ENCODE measurements at places on chromosomes 3 and 15.

DNA sequence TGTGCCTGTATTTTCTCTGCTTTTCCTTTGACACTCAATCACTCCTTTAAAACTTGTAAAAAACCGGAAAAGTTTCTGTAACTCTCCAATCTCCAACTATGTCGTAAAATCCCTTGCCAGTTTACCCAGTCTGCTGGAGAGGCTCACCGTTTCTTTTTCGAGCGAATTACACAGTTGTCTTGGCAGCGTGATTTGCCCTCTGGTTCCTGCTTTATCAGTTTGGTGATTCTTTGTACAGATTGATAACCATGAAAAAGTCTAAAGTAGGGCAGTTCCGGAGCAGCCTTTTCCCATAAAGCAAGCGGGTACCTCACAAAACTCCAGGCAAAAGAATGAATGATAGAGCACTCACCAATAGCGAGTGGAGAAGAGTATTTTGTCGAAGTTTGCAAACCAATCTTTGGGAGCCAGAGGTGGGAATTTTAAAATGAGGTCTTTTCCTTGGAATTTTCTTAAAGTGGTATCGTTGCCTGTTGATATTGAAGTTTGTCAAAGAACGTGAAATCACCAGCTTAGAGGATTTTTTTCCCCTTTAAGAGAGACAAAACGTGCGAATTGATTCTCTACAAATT, at the start of gene TTC23:
Gene TTC23 (minus strand): TSS at position 312 of the 572 bp plus-strand sequence. CDS start 20,869 bp downstream, outside the sequence.
- DNase-seq = no peak

- no peak for DNase-seq
Observed at GRCh38 chr3:177567833-177568232, 370.6 kb upstream of the TBL1XR1 start.

DNA sequence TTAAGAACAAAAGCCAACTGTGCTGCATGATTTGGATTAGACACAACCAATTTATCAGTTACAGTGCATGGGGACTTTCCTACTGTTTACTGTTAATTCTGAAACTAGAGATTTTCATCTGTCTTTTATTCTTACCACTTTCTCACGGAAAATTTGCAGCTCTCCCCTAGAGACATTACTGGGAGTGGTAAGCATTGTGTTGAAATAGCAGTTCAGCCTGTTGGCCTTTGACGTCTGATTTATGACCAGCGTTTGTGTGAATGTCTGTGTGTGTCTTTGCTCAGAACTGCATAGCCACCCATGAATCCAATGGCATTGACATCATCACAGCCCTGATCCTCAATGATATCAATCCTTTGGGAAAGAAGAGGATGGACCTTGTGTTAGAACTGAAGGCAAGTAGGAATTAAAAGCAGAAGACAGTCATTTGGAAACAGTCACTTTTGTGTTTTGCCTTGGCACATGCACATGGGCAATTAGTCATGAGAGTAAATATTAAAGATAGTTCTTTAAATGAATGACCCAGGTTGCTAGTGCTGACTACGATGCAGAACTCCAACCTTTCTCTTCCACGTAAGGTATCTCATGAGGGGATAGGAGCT, 202.2 kb upstream of the BHLHE40 start:
- DNase-seq = no peak

- peak; percentile 81 for DNase-seq
Observed at GRCh38 chr15:31235311-31236183, 91.1 kb upstream of the KLF13 start.

DNA sequence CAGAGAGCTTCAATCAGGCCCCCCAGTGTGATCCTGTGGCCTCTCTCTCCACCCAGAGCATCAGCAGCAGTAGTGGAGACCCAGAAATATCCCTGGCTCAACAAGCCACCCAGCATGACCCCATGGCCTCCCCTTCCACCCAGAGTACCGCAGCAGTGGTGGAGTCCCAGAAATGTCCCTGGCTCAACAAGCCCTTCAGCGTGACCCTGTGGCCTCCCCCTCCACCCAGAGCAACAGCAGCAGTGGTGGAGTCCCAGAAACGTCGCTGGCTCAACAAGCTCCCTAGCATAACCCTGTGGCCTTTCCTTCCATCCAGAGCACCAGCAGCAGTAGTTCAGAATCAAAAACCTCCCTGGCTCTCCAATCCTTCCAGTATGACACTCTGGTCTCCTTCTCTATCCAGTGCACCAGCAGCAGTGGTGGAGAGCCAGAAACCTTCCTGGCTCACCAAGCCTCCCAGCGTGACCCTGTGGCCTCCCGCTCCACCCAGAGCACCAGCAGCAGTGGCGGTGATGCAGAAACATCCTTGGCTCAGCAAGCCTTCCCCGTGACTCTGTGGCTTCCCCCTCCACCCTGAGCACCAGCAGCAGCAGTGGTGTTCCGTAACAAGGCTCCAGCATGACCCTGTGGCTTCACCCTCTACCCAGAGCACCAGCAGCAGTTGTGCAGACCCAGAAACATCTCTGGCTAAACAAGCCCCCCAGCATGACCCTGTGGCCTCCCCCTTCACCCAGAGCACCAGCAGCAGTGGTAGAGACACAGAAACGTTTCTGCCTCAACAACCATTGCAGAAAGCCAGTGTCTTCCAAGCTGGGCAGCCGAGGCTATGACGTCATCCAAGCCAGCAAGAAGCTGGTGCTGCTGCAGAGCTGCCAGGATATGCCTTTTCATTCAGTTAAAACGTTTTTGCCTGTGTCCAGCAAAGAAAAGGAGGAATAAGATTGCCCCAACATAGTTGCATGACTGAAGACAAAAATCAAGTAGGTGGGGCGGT, 61.3 kb upstream of the TAMM41 start:
- no peak for DNase-seq

- no peak for DNase-seq
Observed at GRCh38 chr3:100340527-100340926, 6.0 kb downstream of the NIT2 start.

DNA sequence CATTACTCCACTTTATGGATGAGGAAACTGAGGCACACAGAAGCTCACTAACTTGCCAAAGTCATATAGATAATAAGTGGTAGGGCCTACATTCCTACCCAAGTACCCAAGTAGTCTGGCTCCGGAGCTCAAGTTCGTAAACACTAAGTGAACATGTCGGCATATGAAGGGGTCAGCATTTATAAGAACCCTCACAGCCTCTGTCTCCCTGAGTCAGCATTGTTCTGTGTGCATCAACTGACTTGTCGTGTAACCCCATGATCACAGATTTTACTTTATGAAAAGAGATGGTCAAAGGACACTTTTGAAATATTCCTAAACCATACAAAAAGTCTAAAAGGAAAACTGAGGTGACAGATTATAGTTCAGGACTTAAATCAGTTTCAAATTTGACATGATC, 260.1 kb upstream of the CCDC54 start:
- no peak for DNase-seq

DNA sequence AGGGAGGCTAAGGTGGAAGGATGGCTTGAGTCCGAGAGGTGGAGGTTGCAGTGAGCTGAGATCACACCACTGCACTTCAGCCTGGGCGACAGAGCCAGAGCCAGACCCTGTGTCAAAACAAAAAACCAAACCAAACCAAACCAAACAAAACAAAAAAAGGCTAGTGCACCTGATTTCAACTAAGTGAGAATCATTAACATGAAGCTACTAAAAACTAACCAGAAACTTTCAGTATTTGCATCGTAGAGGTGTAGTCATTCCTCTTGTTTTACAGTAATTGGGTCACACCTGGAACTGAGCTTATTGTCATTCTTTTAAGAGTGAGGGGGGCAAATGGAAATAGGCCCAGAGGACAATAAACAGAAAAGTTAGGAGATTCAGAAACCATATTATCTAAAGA, 58.5 kb downstream of the ST6GAL1 start:
- DNase-seq = no peak

DNA sequence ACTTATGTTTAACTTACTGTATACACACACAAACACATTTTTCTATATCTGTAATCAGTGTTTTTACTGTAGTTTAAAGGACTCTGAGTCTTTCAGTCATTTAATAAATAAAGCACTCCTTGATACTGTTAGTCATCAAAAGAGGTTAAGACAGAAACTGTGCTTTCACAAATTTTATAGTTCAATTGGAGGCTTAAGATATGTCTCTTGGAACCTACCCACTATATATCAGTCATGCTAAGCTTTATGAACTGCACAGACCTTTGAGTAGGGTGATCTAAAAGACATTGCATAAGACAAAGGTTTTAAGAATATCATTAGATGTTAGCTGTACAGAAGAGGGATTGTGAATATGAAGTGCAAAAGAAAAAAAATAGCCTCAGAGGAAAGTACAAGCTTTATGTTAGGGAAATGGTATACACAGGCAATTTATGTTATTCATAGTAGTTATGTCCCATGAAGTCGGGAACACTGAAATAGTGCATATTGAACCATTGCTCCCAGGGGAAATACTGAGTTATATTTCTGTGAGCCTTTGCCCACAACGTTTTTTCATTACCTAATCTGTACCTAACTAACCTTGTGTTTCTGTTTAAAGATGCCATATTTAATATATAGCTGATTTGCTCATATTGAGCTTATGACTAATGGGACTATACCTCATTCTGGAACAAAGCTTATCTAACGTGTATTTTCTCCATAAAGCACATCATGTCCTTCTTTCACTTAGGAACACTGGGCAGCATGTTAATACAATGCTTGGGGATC, 19.7 kb downstream of the CHMP2B start:
- no peak for DNase-seq

DNA sequence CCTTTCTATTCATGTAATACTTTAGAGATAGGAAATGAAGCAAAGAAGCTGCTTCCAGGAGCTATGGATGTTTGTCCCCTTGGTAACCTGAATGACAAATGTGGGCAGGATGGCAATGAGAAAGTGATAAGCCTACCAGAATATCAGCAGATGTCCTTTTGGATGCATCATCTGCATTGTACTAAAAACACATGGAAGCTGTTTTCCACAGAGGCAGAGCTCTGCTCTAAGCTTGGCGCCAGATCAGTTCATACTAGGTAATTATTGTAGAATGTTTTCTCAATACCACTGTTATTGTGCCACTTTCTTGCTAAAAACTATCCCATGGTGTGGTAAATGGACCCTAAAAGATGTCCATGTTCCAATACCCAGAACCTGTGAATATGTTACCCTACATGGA, 100.2 kb downstream of the DTWD1 start:
- DNase-seq = no peak

DNA sequence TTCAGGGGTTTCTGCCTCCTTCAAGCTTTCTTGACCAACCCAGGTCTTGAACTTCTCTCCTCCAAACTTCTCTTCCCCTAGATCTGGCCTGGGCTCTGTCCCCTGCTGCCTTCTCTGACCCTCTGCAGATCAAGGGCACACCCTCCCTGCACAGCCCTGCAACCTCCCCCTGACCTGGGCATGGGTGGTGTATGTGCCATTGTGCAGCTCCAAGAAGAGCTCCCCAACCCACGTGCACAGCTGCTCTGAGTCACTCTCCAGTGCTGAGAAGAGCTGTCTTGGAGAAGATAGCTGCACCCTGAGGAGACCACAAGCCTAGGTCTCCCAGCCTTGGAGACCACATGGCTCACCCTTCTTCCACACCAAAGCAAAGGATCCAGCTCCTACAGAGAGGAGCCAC, 8.0 kb downstream of the MAN2C1 start:
- DNase-seq = no peak

GRCh38 chr3:35659768-35660167, 20.4 kb downstream of the ARPP21 start:
- DNase-seq = peak; percentile 18

DNA sequence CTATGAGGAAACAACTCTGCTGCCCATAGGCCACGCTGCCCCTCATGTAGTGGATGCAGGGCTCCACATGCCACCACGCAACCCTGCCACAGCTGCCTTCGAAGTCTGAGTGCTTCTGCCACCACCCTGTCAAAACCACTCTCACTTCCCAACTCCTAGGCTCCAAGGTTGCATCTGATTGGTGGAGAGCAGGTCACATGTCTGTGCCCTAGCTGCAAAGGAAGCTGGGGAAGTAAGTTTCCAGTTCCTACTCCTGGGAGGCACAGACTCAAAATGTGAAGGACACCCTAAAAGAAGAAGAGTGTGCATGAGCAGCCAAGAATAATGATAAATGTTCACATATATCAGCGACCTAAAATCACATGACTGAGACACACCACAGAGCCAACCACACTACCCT, 31.9 kb upstream of the TICRR start:
- DNase-seq = no peak

DNA sequence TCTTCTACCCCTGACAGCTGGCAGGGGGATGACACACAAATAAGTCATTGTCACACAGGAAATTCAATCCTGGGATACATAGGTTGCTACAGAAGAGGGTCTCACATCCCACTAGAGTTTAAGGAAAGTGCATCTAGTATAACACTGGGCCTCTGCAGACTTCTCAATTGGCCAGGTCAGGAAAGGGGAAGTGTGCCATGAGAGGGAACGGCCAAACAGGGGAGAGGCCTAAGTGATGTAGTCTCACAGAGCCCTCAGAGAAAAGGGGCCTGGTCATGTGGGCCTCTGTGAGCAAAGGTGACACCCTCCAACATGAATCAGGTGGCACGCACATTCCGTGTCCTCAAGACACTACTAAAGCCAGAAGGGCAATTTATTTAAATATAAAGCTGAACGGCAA, 11.2 kb downstream of the ZXDC start:
- DNase-seq = no peak

GRCh38 chr3:82633319-82633718, 871.9 kb upstream of the GBE1 start:
- DNase-seq = no peak

- no peak for DNase-seq
Observed at GRCh38 chr3:188978421-188979171, 193.2 kb upstream of the TPRG1 start.

- no peak for DNase-seq
Observed at GRCh38 chr15:38189671-38190295, 62.9 kb upstream of the SPRED1 start.

- DNase-seq = peak; percentile 52
Observed at GRCh38 chr3:61561374-61562041, at the start of gene PTPRG. Gene PTPRG (plus strand): TSS chr3:61561571. CDS start chr3:61562288, 717 bp downstream.

DNA sequence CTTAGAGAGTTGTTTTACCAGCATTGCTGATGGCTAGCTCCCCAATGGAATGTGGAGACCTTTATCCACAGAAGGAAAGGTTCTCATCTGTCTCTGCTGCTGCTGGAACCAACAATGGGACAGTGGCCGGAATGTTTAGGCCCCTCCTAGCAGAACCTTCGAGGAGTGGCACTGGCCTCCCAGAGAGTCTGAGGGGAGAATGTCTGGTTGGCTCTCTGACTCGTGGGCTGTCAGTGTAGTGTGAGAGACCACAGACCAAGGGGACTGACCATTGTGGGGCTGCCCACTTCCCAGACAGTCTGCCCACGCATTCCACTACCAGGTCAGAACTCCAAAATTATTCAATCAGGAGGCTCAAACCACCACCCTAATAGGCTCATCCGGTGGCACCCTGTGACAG, 5.1 kb downstream of the RASL12 start:
- no peak for DNase-seq

GRCh38 chr3:63015614-63016309, 140.5 kb upstream of the CADPS start:
- DNase-seq = no peak
